H1 (cell line): ENCODE measurements at places on chromosomes 7 and 10. TPM values are rescaled to one million over a fixed set of nuclear protein-coding genes. Genes with fewer than 3 reads are reported as not detected.

The RAPGEF5 gene
- 22.1 and 22.9 TPM in 2 replicates for total RNA-seq

The DLX6 gene
- total RNA-seq, result not detected in 2 replicates

The BTBD16 gene
- not detected in 2 replicates for total RNA-seq

The PPP1R17 gene
- 2.5 and 3.8 TPM in 2 replicates for total RNA-seq

The BCAP29 gene
- total RNA-seq, result 18.1 and 18.2 TPM in 2 replicates

The HOGA1 gene
- total RNA-seq, result 0.28 and 0.29 TPM in 2 replicates

The OPN1SW gene
- not detected in 2 replicates for total RNA-seq

The UNCX gene
- not detected in 2 replicates for total RNA-seq

The PNLIPRP3 gene
- total RNA-seq, result not detected in 2 replicates

The WNT2 gene
- total RNA-seq, result not detected in 2 replicates

GRCh38 chr7:31256506-31256905 is 84.0 kb downstream of the NEUROD6 start:
- no peak overlapping the region for H3K27ac ChIP-seq
- no peak overlapping the region for H3K4me3 ChIP-seq
- no peaks in the 10 kb centered on the region for H3K27me3 ChIP-seq
- no peak for DNase-seq
- H3K4me1 ChIP-seq, result peaks cover 6% of the 10 kb centered on the region

- H3K4me3 ChIP-seq, result no peak overlapping the region
- DNase-seq, result no peak
- H3K27ac ChIP-seq, result no peak overlapping the region
- peaks cover 15% of the 10 kb centered on the region; the same call in 1 of the 2 replicates for H3K36me3 ChIP-seq
- no peaks in the 10 kb centered on the region for H3K27me3 ChIP-seq
These were observed 82.9 kb downstream of the KIAA1549 start for GRCh38 chr7:138898255-138898654.

- DNase-seq, result no peak
- no peak overlapping the region for H3K27ac ChIP-seq
- H3K4me3 ChIP-seq, result no peak overlapping the region
- H3K27me3 ChIP-seq, result no peaks in the 10 kb centered on the region
These were observed 63.0 kb downstream of the ABRAXAS2 start for GRCh38 chr10:124864421-124865193.

DNA sequence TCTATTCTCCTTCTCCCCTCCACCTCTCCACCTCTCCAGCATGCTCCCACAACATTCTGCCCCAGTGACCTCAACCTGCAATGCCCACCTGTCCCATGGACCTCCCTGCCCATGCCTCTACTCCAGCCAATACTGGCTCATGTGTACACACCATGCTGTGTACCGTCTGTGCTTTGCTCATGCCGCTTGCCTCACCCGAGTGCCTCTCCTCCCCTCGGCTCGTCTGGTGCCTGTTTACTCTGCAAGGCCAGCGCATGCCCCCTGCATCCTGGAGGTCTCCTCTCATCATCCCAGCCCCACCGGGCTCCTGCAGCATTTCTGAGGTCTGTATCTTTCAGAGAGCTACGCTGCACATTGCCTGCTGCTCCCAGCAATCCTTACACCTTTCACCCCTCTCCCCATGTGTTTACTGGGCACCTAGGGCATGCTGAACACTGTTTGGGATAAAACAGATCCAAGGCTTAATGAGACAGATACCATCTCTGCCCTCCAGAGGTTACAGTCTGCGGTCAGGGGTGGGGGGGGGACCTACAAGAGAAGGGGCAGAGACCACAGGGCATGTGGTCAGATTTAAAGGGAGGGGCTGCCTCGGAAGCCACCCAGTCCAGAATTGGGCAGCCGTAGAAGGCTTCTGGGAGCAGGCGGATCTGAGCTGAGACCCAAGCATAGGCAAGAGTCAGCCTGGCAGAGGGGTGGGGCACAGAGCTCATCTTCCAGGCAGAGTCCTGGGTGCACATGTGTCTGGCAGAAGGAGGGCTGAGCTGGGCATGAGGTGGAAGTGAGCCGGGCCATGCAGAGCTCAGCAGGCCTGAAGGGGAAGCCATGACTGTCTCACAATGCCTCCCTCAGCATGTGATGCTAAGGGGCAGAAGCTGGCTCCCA is 29.6 kb upstream of the PSAP start:
- H3K4me3 ChIP-seq, result no peak overlapping the region
- no peak for DNase-seq
- H3K4me1 ChIP-seq, result peaks cover 5% of the 10 kb centered on the region

DNA sequence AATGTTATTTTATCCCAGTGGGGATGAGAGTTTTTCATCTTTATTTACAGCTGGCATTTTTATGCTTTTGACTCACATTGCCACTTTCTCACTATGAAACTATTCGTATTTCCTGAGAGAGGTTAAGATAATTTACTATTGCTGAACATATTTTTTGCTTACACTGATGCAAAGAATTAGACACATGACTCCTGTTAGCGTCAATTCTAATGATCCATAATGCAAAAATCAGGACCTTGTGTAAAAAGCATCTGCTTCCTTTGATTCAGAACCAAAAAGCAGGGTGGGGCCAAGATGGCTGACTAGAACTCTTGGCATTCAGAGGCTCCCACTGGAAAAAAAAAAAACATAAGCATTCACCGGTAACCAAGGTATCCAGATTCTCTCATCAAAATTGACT is 464.8 kb downstream of the SEMA3D start:
- H3K27me3 ChIP-seq, result no peaks in the 10 kb centered on the region
- no peaks in the 10 kb centered on the region for H3K36me3 ChIP-seq

DNA sequence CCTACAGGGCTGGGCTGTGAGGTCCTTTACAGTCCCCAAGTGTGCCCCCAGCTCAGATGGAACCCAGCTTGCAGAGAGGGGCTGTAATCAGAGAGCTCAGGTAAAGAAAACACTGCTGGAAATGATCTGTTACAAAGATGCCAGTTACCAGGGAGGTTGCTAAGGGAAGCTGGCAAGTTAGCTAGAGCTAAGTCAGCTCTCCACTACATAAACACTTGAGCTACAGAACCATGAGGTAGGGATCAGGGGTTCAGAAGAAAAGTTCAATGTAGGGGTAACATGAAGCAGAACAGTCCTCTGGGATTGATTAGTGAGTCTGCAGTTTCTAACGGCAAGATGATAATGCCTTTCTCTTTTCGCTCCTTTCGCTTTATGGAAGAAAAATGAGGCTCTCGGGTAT is 53.1 kb upstream of the TM9SF3 start:
- no peaks in the 10 kb centered on the region for H3K36me3 ChIP-seq
- no peak overlapping the region for H3K27ac ChIP-seq
- no peaks in the 10 kb centered on the region for H3K4me1 ChIP-seq
- H3K4me3 ChIP-seq, result no peak overlapping the region
- no peak for DNase-seq
- H3K27me3 ChIP-seq, result no peaks in the 10 kb centered on the region

- no peaks in the 10 kb centered on the region for H3K4me1 ChIP-seq
- no peak overlapping the region for H3K27ac ChIP-seq
- H3K36me3 ChIP-seq, result no peaks in the 10 kb centered on the region
- no peak overlapping the region for H3K4me3 ChIP-seq
- DNase-seq, result no peak
- no peaks in the 10 kb centered on the region for H3K27me3 ChIP-seq
These were observed 175.5 kb downstream of the SUGCT start for GRCh38 chr7:40310258-40310657.

DNA sequence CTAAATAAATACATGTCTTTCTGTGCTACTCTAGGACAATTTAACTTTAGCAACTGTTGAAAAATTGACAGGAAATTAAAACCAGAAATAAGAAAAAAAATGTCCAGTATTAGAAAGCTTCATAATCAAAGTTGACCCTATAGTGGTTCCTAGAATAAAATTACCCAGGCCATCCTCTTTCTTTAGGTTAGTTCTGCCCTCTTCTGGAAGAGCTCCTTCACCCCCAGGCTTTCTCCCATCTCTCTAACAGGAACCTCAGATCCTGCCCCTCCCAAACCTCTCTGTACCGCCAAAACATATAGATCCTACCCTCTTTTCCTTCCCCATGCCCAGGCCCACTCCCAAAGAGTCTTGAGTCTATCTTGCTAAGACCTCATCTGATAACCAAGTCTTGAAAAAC is 159.4 kb upstream of the CDK1 start:
- H3K36me3 ChIP-seq, result no peaks in the 10 kb centered on the region
- H3K27me3 ChIP-seq, result no peaks in the 10 kb centered on the region
- no peak overlapping the region for H3K27ac ChIP-seq
- no peak for DNase-seq

DNA sequence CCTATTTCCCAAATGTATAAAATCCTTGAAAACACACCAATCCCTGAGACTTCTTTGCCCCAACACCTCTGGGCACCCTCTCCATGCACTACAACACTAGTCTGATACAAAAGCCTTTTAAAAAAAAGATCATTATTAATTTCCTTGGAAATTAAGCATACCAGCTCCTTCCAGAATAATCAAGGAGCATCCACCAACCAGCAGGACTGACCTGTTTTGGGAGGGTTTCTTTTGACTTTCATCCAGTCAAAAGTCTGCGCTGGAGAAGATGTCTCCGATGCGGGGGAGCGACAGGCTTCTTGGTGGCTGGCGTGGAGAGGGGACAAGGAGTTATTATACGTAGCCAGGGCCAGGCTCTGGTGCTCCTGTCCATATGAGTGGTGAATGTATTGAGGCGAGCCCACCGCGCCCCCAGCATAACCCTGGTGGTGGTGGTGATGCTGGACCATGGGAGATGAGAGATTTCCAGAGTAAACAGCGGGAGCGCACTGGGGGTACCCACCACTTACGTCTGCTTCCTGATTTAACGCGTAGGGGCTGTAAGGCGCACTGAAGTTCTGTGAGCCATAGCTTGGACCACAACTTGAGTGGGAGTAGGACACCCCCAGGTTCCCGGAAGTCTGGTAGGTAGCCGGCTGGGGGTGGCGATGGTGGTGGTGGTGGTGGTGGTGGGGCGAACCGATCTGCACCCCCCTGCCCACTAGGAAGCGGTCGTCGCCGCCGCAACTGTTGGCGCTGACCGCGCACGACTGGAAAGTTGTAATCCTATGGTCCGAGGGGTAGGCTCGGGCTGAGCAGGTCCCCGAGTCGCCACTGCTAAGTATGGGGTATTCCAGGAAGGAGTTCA is 527 bp downstream of the HOXA1 start:
- H3K4me3 ChIP-seq, result no peak overlapping the region; the same call in 1 of the 2 replicates
- H3K27me3 ChIP-seq, result peaks cover 91% of the 10 kb centered on the region
- H3K36me3 ChIP-seq, result no peaks in the 10 kb centered on the region
- no peak for DNase-seq
- peaks cover 11% of the 10 kb centered on the region for H3K4me1 ChIP-seq

DNA sequence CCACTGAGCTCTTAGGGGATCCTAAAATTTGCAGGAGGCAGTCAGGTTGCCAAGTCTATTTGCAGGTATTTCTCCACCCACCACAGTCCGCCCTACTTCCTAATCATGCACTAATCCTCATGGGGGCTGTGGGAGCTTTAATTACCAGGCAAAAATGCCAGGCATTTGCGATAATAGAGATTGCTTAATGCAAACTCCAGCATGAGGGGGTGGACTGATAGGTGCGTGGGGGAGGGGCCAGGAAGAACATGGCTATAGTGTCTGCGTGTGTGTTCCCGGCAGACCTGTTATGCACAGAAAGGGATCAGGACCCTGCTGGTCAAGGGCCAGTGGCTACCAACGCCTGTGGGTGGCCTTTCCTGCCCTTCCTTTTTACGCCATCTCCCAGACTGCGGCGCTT is 15.6 kb upstream of the AQP1 start:
- H3K4me1 ChIP-seq, result no peaks in the 10 kb centered on the region
- no peaks in the 10 kb centered on the region for H3K27me3 ChIP-seq
- no peak overlapping the region for H3K4me3 ChIP-seq
- DNase-seq, result no peak
- H3K36me3 ChIP-seq, result no peaks in the 10 kb centered on the region

- H3K27ac ChIP-seq, result no peak within 1 kb of the TSS
- H3K4me3 ChIP-seq, result no peak within 1 kb of the TSS
- H3K4me1 ChIP-seq, result no peaks in the 10 kb centered on the region
- H3K27me3 ChIP-seq, result 0 out of 2 replicates have a peak, but pooled peaks cover 2% of the 10 kb centered on the region
These were observed at the start of gene SYCE1 for GRCh38 chr10:133565441-133566294. SYCE1 (minus strand) TSS chr10:133565583; CDS start chr10:133565529, 54 bp downstream.

DNA sequence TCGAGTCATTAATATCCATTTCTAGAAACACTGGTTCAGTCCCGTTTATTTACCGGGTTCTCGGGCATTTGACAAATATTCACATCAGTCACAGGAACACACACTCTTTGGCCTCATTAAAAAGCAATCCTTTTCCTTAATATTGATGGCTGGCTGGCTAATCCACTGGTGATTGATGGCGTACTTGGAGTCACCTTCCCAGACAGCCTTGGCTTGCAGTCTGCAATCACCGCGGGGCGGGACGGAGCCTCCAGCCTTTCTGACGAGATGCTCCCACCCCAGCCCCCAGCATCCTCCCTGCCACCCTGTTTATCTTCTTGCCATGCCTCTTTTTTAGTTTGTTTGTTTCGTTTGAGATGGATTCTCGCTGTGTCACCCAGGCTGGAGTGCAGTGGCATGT is 36.6 kb downstream of the SRRM3 start:
- no peak overlapping the region for H3K4me3 ChIP-seq
- peaks cover 18% of the 10 kb centered on the region for H3K4me1 ChIP-seq
- no peaks in the 10 kb centered on the region; the same call in 1 of the 2 replicates for H3K27me3 ChIP-seq
- H3K27ac ChIP-seq, result no peak overlapping the region
- H3K36me3 ChIP-seq, result no peaks in the 10 kb centered on the region

- 0 out of 2 replicates have a peak, but pooled peaks cover 5% of the 10 kb centered on the region for H3K27me3 ChIP-seq
- no peak overlapping the region for H3K27ac ChIP-seq
- DNase-seq, result no peak
- H3K4me3 ChIP-seq, result no peak overlapping the region
These were observed 14.2 kb downstream of the SKAP2 start for GRCh38 chr7:26850193-26850651.

DNA sequence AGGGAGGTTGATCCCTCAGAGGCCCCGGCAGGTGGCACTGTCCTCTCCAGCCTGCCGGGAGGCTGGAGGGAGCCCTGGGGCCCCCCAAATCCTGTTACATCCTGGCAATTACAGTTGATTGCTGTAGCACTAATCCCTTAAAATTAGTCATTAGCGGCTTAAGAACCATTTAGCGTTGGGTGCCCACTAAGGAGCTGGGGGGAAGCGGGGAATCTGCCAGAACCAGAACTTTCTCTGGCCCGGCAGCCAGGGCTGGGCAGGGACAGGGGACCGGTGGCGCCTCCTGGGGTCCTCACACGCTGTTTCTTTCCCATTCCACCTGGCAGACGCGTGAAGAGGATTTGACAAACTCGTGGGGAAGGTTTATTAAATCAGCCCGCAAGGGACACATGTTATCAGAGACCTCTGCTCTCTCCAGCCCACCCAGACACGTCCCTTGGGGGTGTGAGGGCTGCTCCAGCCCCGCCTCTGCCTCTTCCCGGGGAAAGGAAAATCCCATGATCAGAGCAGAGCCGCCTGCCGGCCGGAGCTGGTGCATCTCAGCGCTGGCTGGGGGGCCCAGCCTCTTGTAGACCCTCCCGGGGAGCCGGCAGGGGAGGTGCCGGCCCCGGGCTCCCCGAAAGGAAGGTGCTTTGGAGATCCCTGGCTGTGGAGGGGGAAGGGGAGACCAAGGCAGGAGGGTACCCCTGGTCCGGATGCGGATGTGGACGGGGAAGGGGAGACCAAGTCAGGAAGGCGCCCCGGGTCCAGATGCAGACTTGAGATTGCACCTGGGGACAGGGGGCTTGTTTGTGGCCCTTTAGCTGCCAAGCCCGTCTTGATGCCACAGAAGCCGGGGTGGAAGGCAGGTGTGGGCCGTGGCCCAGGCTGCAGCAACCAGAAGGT is 142.7 kb downstream of the ELFN1 start:
- H3K36me3 ChIP-seq, result no peaks in the 10 kb centered on the region
- DNase-seq, result no peak
- H3K4me3 ChIP-seq, result no peak overlapping the region
- no peak overlapping the region for H3K27ac ChIP-seq
- no peaks in the 10 kb centered on the region for H3K4me1 ChIP-seq

GRCh38 chr7:98051118-98051744 is 55.4 kb upstream of the LMTK2 start:
- no peak overlapping the region for H3K27ac ChIP-seq
- no peak overlapping the region for H3K4me3 ChIP-seq
- peak; percentile 71 for DNase-seq
- no peaks in the 10 kb centered on the region for H3K36me3 ChIP-seq
